ENCODE measurements at places on chromosomes 6 and 20. TPM values are rescaled to one million over a fixed set of nuclear protein-coding genes. Genes with fewer than 3 reads are reported as not detected.

- DNase-seq, result no peak
Observed at GRCh38 chr6:114523508-114523907, 180.7 kb upstream of the HS3ST5 start.

- no peak for DNase-seq
Observed at GRCh38 chr6:1187293-1188131, 124.4 kb upstream of the FOXQ1 start.

GRCh38 chr20:43994486-43995100, 79.9 kb downstream of the TOX2 start:
- DNase-seq, result no peak

- DNase-seq, result no peak
Observed at GRCh38 chr20:49558826-49559225, 9.1 kb downstream of the PTGIS start.

OLIG3 gene
- total RNA-seq, result 0.28 TPM

NRSN2 gene
- 48.5 TPM for total RNA-seq

SMIM29 gene
- 12.4 TPM for total RNA-seq

DNA sequence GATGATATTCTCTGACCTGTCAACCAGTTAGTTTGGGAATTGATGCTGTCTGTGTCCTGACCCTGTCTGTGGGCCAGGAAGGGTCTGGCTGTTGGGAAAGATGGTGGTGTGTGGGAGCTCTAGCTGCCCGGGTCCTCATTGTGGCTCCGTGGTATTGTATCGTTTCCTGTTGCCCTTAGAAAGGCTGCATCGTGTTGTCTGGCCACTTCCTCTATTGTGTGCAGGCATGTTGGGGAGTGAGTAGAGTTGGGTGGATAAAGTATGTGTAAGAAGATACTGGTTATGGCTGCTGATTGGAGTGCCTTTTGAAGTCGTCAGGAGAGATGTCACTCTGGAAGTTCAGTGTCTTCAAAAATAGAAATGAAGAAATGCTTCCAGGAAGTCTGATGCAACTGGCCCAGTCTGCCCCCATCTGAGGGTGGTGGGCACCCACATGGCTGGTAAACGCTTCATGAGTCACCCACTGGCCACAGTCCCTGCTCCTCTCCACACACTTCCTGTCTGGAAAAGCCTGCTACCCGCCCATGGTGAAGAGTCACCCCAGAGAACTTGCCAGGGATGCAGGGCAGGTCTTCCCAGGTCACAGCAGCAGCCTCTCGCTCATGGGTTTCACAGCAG, 27.9 kb downstream of the PPARD start:
- no peak for DNase-seq

GRCh38 chr6:8825726-8826125, 390.4 kb upstream of the SLC35B3 start:
- DNase-seq, result no peak

DNA sequence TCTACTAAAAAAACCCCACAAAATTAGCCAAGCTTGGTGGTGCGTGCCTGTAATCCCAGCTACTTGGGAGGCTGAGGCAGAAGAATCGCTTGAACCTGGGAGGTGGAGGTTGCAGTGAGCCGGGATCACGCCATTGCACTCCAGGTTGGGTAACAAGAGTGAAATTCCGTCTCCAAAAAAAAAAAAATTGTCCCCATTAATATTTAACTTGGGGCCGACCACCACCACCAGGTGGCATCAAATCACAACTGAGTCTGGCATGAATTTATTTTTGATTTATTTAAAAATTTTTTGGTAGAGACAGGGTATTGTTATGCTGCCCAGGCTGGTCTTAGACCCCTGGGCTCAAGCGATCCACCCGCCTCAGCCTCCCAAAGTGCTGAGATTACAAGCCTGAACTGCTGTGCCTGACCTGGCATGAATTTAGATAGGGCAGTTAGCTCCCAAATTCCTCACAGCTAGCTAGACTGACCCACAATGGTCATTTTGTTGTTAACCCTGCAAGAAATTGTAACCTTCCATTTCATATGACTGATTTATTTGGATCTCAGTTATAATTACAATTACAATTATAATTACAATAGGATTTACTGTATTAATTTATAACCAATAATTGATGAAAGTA, 17.1 kb upstream of the BEND3 start:
- no peak for DNase-seq

DNA sequence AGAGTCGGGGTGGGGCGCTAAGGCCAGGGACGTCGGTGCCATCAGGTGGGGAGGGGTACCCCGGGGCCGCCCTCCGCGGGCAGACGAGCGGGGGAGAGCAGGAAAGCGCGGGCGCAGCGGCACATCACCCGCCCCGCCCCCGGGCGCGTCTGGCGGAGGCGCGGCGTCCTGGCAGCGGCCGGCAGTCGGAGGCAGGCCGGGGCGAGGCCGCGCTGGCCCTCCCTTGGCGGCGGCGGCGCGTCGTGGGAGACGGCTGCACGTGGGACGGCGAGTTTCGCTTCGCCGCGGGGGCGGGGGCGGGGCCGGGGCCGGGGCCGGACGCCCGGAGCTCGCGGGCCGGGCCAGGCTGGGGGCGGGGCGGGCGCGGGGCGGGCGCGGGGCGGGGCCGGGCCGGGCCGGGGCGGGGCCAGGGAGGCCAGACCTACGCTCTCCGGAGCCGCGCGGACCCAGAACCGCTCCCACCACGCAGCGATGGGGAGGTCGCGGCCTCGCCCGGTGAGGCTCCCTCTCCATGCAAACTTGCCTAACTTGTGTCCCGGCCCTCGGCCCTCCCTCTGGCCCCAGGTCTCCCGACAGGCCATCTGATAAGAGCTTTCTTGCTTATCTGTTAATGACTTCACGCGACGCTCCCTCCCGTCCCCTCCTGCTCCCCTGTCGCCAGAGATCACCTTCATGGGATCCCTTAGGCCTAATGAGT, 12.5 kb downstream of the ITPR3 start:
- DNase-seq, result peak; percentile 96

PRL gene
- not detected for total RNA-seq

GABRR1 gene
- total RNA-seq, result 0.10 TPM

DNA sequence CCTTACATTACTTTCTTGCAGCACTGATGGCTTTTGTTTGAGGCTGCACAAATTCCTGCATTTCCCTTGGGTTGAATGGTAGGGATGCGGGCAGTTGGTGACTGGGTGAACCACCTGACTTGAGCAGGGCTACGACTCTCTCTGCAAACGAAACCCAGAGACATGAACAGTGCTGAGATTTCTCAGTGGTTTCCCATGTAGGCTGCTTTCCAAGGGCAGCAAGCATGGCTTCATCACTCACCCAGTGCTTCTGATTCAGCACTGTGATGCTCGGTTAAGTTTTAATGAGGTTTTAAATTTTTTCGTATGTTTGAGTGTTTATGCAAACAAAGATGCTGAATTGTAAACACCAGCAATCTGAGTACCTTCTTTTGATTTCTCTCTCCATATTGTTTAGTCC, 127.2 kb downstream of the MTHFD1L start:
- no peak for DNase-seq

PPP1R14C gene
- 0.10 TPM for total RNA-seq

DNA sequence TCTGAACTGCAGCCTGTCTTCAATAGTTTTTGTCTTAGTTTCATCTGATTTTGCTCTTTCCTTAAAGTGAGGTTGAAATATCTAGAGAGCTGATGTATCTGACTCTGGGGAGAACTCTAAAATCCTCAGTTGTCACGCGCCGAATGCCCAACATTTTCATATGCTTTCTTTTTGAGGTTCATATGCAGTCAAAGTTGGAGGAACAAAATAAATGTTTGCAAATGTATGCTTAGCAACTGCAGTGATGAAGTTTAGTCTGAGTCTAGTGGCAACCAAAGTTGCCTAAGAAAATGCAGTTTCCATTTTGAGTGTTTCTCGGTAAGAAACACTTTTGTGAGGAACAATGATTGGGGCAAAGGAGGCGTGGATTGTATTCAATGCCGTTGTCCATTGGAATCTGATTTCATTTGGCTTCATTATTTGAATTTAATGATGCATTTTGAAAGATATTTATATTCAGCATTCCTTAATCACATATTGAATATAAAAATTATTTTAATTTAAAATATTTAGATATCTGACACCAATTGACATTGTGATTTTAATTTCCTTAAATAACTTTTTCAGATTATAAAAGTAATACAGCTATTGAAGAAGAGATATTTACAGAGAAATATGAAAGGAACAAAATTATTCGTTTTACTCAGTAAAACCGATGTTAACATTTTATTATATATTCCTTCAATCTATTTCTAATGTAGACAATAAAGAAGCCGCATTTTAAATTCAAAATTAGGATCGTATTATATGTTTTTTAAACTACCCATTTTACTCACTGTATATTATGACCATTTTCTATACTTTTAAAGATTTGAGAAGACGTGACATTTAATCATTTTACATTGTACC, 122.0 kb downstream of the PLEKHG1 start:
- DNase-seq, result no peak

DNA sequence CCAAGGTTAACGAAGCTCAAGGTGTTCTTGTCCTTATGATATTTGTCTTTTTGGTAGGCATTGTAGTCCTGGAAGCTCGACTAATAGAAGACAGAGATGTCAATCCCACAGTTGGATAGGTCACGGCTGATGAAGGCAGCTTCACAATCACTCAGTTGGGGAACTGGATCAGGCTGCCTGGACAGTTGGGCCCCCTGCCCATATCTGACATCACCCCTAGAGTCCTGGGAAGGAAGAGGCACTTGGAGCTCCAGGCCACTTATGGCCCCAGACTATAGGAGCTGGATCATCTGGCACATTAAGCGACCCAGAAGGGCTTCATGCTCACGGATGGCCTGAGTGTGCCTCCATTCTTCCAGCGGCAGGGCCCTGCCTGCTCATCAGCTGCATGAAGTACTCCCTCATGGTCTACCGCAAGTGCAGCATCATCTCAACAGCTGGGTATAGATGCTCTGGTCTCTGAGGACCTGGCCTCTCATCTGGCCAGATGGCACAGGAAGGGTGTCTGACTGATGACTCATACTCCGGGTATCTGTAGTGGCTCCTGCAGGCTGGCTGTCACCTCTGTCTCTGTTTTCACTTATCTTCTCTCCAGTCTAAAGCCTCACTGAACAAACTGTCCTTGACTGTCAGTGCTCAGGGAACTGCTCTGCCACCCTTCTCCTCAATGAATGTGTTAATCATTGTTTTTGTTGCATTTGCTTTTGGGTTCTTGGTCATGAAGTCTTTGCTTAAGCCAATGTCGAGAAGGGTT, 29.2 kb upstream of the SSR1 start:
- DNase-seq, result no peak

DNA sequence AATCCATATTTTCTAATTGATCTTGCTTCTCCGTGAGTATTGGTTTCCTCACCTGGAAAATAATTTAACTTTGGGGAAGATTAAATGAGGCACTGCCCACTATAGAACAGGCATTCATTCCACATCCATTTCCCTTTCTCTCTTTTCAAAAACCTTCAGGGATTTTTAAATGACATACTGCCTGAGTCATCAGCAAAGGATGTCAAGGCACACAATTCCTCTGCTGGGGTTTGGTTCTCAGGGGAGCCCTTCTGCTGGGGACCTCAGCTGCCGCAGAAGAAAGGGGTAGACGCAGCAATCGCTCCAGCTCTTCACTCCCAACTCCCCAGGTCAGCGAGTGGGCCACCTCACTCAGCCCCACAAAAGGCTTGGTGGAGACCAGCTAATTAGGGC, 90.7 kb upstream of the BACH2 start:
- DNase-seq, result no peak

GRCh38 chr6:88916615-88917208, 46.7 kb downstream of the RNGTT start:
- no peak for DNase-seq

CDSN gene
- not detected for total RNA-seq

- peak; percentile 47 for DNase-seq
Observed at GRCh38 chr6:32070814-32071543, 32.8 kb downstream of the CYP21A2 start.

DNA sequence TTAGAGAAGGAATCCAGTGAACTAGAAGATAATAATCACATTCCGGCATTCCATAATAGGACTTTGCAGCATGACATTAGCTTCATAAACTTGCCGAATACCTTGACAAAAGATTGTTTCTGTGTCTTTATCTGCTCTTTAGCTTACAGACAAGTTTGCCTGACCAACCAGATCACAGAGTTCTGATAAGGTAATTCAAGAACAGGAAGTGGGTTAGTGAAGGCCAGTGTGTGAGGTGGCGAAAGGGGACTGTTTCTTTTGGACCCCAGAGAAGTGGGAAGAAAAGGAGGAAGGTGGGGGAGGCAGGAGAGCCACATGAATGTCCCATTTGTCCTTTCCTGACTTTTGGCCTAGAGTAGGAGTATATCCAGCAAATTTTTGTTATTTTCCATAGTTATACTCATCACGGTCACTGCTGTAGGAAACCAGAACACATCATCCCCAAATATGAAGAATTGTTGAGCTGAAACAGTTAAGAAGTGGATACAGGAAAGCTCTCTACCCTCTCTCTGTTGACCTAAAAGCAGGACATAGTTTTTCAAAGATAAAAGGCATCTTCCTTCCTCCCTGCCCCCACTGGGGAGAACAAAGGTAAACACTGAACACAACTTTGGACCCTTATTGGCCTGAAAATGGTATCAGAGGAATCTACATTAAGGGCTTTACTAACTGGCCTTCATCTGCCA, 72.4 kb upstream of the TNFAIP3 start:
- DNase-seq, result no peak

DNA sequence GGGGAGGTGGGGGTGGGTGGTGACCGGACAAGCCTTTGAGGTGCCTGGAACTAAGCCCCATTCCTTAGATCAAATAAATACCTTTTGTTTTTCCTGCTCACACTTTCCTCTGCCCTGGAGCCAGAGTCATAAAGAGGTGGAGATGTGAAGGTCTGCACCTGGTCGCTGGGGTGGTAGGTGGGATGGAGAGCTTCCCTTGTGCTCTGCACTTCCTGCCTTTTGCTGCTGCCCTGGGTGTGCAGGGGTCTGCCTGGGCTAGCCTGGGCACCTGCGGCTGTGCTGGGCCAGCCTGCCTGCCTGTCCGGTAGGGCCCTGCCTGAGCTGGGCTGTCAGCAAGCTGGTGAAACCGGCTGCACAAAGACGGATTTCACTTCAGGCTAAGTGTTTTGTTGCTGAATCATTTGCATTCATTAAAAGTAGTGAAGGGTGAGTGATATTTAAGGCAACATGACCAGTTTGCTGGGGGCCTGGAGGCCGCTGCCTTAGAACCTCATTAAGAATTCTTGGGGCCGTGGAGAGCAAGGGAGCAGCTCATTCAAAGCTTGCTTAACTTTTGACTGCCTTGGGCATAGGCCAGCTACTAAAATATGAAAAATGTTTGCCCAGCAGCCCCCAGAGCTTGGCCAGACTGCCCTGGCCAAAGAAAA, 20.5 kb downstream of the PTK7 start:
- peak; percentile 62 for DNase-seq

DNA sequence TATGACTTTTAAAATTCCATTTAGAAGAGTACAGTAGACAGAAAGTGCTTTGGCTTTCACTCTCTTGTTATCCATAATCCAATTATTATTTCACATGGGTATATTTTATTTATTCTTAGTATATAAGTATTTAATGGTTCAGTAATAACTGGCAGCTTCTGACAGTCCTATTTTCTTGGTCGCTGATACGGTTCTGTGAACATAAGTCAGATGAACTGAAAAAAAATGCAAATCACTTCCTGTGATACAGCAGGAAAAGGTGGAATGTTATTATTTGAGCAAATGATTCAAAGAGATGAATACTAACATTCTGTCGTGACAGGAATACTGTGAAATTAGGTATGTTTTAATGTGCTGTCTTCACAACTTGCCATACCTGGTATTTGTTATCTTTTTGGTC, 132.3 kb downstream of the ARHGAP18 start:
- DNase-seq, result no peak

Data from H7 (cell line).